Activated CD8-positive, alpha-beta memory T cell treated with anti-CD3 and anti-CD28 coated beads for 48 hours (primary cell): ENCODE measurements at places on chromosomes 4 and X.

- no peak for DNase-seq
Measured at GRCh38 chr4:30553706-30554105, 166.5 kb upstream of the PCDH7 start.

DNA sequence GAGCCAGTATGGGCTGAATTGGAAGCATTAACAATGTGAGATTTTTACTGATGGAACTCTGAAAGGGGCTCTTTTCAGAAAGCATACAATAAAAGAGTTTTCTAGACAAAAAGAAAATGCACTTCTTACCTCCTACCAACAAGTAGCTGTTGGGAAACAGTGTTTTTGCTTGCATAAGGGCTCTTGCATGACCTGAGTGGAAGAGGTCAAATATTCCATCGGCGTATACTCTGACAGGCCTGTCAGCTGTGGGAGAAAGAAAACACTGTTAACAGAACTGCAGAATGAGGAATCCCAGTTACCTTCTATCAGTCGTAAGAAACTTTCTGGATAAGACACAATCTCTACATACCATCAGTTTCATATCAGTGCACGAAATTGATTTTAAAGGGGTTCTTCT, 39.5 kb downstream of the PCYT1B start:
- no peak for DNase-seq

DNA sequence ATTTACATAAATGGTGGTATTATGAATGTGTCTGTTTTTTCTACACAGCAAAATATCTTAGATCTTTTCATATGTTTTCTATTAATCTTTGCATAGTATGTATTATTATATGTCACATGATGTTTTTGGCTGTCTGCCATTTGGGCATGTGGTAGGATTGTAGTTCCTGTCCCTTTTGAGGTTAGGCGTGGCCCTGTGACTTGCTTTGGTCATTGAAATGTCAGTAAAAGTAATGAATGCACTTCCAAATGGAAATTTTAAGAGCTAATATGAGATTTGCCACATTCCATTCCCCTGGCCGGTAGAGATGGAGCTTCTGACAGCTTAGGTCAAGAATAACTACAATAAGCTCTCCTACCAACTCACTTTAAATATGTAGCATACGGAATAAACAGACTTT, 45.1 kb downstream of the JADE3 start:
- no peak for DNase-seq

- no peak for DNase-seq
Measured at GRCh38 chrX:18455384-18455783, 30.0 kb downstream of the CDKL5 start.

DNA sequence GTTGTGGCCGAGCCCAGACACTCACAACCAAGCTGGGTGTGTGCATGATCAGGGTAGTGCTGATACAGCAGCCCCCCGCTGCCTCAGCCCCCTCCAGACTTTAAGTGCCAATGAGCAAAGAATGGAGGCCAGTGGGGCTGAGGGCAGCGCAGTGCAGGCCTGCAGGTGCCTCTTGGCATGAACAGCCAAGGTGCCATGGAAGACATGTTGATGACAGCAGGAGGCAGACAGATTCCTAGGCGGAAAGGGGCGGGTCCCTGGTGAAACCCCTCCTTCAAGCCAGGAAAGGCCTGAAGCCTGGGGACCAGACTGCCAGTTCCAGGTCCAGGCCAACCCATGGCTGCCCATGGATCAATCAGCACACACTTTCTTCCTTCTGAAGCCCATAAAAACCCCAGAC, 253.3 kb upstream of the ETNPPL start:
- no peak for DNase-seq

GRCh38 chr4:15420642-15421041, 7.2 kb upstream of the C1QTNF7 start:
- DNase-seq: no peak

DNA sequence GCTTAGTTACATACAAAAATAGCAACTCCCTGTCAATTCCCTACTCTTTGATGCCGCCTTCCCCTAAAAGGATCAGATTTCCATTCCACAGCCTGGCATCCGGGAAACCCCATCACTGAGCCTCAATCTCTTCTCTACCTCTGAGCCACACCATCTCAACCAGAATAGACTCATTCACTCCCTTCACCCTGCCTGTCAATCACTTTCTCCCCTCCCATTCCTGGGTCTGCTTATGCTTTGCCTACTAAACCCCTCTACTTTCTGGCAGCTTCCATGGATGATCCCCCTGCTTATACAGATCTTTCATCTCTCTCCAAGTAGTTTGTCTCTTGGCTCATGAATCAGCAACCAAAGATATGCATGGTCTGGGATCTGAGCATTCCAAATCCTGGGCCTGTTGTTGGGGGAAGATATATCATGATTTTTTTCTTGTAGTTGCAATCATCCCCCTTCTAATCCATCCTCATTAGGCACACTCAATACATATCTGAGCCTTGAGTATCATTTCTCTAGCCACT, 2.6 kb downstream of the AMER1 start:
- DNase-seq: no peak

DNA sequence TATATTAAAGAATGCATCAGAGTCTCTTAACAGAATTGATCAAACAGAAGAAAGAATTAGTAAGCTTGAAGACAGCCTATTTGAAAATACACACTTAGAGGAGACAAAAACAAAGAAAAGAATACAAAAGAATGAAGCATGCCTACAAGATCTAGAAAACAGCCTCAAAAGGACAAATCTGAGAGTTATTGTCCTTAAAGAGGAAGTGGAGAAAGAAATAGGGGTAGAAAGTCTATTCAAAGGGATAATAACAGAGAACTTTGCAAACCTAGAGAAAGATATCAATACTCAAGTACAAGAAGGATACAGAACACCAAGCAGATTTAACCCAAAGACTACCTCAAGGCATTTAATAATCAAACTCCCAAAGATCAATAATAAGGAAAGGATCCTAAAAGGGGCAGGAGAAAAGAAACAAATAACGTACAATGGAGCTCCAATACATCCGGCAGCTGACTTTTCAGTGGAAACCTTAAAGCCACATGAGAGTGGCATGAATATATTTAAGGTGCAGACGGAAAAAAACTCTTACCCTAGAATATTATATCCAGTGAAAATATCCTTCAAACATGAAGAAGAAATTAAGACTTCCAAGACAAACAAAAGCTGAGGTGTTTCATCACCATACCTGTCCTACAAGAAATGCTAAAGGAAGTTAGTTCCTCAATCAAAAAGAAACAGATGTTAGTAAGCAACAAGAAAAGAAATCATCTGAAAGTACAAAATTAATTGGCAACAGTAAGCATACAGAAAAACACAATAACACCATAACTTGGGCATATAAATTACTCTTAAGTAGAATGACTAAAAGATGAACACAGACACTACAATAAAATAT, 36.1 kb downstream of the LRBA start:
- DNase-seq: no peak

DNA sequence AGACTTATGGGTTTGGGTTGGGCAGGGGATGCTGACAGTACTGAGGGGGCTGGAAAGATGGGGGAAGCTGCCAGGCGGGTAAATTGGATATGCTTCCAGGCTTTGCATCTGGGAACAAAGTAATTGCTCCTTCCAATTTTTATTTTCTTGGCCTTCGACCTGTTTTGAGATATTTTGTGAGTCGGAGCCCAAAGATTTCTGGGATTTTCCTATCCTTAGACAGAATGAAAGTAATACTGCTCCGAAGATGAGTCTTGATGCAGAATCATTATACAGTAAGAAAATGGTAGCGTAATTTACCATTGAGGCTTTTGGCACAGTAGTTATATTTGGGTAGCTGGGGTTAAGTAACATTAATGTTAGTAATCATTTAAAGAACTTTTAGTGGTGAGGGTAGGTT, 1.4 kb downstream of the SMARCA5 start:
- no peak for DNase-seq

- no peak for DNase-seq
Measured at GRCh38 chr4:152369902-152370295, 166.0 kb downstream of the FBXW7 start.

DNA sequence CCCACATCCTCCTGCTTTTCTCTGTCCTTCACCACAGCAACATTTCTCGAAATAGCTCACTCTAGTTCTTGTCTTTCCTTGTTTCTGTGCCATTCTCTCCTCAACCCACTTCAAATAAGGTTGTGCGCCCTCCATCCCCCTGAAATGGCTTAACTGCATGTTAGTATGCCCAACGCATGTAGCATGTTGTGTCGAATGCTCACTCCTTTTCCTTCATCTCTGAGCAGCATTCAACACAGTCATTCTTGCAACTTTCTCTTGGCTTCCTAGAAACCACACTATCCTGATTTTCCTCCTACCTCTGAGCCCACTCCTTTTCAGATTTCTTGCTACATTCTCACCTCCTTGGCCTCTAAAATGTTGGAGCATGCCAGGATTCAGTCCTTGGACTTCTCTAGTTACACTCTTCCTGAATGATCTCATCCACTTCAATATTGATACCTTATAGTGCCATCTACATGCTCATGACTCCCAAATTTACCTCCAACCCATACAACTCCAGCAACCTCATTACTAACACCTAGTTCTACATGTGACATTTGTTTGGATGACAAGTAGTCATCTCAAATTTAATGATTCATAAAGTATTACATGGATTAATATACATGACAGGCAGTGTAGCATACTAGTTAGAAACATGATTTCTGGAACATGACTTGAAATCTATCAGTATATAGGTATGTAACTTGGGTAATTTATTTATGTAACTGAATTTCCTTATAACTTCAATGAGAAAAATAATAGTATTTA, 22.3 kb downstream of the RBMX start:
- no peak for DNase-seq

- no peak for DNase-seq
Measured at GRCh38 chr4:74317616-74318246, 9.5 kb downstream of the EPGN start.

GRCh38 chr4:26687728-26688127, 103.8 kb downstream of the TBC1D19 start:
- DNase-seq: no peak

DNA sequence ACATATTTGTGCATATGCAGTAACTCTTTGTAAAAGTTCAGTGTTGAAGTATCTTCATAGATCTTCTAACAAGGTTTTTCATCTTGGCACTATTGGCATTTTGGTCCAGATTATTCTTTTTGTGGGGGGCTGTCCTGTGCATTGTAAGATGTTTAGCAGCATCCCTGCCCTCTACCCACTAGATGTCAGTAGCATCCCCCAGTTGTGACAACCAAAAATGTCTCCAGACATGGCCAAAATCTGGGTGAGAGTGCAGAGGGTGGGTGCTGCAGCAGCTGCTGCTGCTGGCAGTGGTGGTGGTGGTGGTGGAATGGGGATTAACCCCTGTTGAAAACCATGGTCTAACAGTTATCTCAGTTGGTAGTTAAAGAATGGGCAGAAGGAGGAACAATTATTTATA, 370.0 kb downstream of the GPAT3 start:
- DNase-seq: no peak

DNA sequence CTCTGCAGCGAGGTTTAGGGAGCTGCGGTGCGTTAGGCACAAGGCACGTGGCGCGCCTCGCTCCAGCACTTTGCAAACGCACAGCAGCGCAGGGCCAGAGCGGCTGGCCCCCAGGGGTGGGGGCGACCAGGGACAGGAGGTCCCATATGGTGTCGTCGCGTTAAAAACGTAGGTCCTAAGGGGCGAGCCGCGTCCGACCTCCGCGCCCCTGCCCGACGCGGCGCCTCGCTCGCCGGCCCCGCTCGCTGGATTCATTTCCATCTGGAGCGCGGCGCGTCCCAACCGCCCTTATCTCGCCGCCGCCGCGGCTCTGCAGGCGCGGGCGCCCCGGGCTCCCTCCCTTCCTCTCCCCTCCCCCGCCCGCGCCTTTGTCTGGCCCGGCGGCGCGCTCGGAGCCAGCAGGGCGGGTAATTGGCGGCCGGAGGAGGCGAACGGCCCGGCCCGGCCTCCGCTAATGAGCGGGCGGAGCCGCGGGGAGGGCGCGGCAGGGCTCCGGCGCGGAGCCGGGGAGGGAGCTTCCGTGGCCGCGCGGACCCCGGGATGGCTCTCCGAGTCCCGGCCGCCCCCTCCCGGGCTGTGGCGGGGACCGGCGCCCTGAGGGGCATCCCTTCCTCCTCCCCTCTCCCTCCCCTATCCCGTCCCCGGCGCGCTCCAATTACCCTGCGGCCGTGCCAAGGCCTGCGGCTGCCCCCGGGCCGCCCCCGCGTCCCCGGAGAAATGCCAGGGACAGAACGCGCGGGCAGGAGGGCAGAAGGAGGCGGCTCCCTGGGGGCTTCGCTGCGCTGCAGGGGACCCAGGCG, 409.0 kb downstream of the BCOR start:
- no peak for DNase-seq

GRCh38 chr4:66284991-66285451, 614.7 kb upstream of the EPHA5 start:
- DNase-seq: no peak

- no peak for DNase-seq
Measured at GRCh38 chrX:39907964-39908661, 189.6 kb downstream of the BCOR start.

GRCh38 chr4:112895811-112896608, 153.4 kb upstream of the ANK2 start:
- DNase-seq: no peak

- no peak for DNase-seq
Measured at GRCh38 chr4:87985097-87985886, 9.8 kb downstream of the SPP1 start.

DNA sequence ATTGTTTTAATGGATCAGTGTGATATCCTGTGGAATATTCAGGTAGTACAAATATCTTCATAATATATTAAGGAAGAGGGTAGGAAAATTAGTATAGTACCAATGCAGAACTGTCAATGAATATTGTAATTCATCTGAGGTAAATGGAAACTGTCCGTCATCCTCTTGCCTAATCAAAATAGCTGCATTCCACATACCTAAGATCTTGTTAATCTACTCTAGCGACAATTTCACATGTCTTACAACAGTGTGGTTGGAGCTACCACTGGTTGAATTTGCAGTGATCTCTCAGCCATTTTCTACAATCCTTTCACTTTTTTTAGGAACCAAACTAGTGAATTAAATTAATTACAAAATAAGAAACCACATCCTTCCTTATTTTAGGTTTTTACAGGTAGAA, 117.5 kb downstream of the PCDH18 start:
- no peak for DNase-seq

GRCh38 chrX:20623448-20623847, 356.7 kb upstream of the RPS6KA3 start:
- DNase-seq: no peak

DNA sequence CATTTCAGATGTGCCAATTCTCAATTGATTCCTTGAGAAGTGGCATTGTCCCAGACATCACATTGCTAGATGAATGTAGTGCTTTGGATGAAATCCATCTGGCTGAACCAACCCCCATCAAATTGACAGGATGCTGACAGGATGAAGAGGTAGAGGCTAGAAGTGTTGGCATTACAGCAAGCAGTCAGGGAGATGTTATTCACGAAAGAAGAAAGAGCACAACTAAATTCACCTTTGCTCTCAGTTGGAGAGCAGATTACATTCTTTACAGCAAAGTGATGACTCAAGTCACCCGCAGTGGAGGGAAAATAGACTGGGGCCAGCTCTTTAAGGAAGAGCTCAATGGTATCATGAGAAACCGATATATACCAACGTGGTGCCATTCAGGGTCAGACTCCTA, 259.6 kb downstream of the C4orf33 start:
- no peak for DNase-seq

DNA sequence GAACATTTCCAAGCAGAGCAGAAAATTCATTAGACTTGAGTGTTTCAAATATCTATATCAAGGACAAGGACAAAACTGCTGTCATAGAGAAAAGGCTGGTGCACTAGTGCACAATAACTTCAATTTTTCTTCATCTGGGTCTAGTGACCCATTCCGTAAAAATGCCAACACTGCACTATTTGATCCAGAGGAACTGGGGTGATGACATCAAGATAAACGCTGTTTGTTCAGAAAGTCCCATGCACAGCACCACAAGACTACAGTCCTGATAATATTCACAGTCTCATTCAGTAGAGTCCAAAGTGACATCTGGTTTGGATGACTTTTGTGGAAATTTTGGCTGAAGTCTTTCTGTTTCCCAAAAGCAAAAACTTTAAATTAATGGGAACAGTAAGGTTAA, 303.5 kb upstream of the GALNT7 start:
- no peak for DNase-seq
